GM12878 (cell line): ENCODE measurements at places on chromosomes 7 and 10.

DNA sequence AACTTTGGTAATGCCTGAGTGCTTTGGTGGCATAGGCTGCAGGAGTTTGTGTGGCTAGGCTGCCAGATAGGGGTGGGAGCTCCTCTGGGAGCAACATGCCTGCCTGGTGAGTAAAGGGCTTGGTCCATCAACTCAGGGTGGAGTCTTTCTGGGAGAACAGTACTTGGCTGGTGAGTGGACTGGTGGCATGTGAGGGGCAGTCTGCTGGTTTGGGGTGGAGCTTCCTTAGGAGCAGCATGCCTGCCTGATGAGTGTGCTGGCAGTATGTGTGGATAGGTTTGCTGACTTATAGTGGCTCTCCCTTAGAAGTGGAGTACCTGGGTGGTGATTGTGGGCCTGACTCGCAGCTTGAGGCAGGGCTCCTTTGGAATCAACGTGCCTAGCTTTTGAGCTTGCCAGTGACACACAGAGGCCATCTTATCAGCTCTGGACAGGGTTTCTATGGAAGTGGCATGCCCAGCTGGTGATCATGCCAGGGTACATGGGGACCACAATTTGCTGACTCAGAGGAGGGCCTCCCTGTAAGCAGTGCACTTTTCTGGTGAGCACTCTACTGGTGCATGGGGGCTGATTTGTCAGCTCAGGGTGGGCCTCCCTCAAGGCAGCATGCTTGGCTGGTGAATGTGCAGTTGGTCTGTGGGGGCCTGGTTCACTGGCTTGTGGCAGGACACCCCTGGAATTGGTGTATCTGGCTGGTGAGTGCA is 35.0 kb upstream of the SRI start:
- DNase-seq, result no peak

- no peak for DNase-seq
Measured at GRCh38 chr10:49621561-49621960, 7.7 kb downstream of the CHAT start.

DNA sequence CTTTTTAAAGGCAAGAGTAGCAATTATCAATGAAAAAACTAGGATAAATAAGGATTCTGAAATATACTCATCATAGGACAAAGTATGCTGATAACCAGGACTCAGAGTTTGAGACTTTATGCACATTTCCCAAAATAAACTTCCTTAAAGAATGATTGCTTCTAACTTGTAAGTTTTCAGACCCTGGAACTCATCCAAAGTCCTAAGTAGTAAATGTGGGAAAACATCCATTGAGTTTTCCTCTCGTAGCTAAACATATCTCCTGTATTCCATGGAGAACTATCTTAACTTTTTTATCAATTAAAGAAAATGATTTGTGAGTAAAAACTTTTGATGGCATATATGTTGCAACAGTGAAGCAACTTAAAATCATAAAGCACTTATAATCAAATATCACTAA is 285.2 kb upstream of the KLF6 start:
- no peak for DNase-seq

DNA sequence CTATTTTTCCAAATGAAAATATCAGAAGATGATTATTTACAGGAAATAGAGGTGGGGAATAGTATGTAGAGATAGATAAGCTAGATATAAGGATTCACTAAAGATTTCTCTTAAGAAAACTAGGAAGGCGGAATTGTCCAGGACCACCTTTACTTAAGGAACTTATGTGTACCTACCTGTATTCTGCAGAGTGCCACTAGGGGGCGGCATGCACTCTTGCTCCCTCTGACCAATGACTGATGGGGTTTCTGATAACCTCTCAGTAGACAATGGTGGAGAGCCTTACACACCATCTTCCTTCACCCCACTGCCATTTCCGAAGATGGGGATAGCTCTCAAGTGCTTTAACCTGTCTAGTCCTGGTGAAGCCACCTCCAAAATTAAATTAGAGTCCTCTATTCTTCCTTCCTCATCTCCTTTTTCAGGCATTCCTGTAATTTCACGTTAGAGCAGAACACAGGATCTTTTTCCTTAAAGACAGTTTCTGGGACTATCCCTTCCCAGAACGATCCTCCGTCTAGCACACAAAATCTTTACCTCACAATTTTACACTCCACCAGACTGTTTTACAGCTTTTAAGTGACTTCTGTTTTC is 453.1 kb downstream of the SORCS1 start:
- DNase-seq, result no peak

GRCh38 chr7:94923412-94923811 is 16.0 kb downstream of the PPP1R9A start:
- no peak for DNase-seq

- peak; percentile 82 for DNase-seq
Measured at GRCh38 chr10:59880971-59881510, 25.3 kb downstream of the CCDC6 start.

- no peak for DNase-seq
Measured at GRCh38 chr10:27893358-27893954, 105.4 kb downstream of the ODAD2 start.
